Stimulated activated CD4-positive, alpha-beta T cell treated with anti-CD3 and anti-CD28 coated beads, Interleukin-12 subunit alpha, Interleukin-12 subunit beta, amount 100 ng/mL, for 4 hours (primary cell): ENCODE measurements at places on chromosomes 12 and 14.

DNA sequence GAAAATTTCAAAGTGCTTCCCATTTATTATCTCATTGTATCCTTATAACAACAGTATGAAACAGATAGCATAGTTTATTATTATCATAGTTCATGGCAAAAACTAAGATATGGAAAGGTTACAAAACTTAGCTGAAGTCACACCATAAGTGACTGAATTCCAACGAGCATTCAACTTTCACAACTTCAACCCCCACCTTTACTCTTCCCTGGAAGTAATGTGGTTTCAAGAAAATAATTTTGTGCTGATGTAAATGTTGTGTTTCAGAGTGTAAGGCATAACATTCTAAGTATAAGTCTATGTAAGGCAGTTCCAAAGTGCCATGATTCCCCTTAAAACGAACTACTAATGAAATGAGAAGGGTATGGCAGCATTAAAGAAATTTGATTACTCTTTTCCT lies 454.5 kb downstream of the BCAT1 start:
- DNase-seq, result no peak

GRCh38 chr12:89523843-89524540 lies 604 bp downstream of the GALNT4 start:
- DNase-seq, result no peak

- no peak for DNase-seq
These were observed 39.0 kb downstream of the NID2 start for GRCh38 chr14:52029881-52030280.

DNA sequence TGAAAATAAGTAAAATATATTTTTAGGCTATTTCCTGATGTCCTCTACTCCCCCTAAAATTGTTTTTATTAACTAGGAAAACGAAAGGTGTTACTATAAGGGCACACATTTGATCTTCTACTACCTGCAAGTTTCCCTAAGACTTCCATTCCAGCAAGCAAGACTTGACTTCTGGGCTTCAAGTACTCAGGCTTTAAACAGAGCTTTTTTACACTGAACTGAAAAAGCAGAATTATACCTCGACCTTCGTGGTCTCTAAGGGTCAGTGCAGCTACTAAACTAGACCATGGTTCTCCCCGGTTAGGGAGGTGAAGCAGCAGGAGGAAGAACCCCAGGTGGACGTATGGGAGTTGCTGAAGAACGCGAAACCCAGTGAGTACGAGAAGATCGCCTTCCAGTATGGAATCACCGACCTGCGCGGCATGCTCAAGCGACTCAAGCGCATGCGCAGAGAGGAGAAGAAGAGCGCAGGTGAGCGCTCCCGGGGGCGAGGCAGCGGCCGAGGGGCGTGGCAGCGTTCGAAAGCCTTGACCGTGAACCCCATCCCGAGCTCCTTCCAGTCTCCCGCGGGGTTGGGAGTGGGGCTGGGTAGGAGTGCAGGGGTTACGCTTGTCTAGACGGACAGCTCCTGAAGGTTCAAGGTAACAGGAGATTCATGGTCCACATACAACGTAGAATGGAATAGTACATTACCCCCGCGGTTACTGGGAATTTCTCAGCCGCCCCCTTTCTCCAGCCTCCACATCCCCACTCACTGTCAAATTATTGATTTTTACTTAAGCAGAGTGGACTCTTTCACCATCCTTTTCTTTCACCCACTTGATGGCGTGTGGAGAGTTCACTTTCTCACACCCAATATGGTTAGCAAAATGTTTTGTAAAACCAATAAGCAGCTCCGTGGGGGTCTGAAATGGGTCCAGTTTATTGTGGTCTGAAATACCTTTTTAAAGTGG lies 47.6 kb downstream of the MYBPC1 start:
- DNase-seq, result no peak

GRCh38 chr14:102507081-102507856 lies 2.3 kb downstream of the ANKRD9 start:
- DNase-seq, result no peak

DNA sequence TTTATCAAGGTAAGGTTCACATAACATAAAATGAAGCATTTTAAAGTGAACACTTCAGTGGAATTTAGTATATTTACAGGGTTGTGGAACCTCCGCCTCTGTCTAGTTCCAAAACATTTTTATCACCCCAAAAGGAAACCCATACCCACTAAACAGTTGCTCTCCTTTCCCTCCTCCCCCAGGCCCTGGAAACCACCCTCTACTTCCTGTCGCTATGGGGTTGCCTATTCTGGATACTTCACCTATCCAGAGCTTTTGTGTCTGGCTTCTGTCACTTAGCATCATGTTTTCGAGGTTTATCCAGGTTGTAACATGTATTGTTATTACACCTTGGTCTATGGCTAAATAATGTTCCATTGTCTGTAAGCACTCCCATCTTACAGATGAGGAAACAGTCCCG lies 27.7 kb upstream of the ZFP36L1 start:
- DNase-seq, result no peak

DNA sequence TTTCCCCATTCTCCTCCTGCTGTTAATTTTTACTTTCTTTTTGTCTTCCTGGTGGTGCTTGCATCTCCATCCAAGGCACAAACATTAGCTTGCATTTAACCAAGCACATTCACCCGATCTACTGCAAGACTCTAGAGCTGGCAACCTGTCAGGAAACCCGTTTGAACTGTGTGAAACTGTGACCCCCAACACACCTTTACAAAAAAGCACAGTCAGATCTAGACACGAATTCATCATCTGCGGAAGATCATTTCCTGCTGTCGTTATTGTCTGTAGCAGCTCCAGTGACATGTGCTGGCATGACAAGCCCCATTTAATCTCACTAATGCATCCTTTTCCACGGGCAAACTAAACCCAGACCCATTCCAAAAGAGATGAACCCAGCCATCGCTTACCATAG lies 340.5 kb downstream of the VRK1 start:
- DNase-seq, result no peak

DNA sequence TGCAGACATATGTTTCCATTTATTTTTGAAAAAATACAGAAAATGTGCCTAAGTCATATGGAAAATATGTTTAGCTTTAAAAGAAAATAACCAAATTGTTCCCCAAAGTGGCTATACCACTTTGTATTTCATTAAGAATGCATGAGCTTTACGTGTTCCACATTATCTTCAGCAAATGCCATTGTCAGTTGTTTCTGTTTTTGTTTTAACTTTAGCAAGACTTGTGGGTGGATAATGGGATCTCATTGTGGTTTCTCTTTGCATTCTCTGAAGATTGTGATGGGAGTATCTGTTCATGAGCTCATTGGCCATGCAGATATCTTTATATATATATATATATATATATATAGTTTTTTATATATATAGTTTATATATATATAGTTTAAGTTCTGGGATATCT lies 181.5 kb downstream of the CCER1 start:
- no peak for DNase-seq
